ENCODE measurements at places on chromosomes 4 and X.

DNA sequence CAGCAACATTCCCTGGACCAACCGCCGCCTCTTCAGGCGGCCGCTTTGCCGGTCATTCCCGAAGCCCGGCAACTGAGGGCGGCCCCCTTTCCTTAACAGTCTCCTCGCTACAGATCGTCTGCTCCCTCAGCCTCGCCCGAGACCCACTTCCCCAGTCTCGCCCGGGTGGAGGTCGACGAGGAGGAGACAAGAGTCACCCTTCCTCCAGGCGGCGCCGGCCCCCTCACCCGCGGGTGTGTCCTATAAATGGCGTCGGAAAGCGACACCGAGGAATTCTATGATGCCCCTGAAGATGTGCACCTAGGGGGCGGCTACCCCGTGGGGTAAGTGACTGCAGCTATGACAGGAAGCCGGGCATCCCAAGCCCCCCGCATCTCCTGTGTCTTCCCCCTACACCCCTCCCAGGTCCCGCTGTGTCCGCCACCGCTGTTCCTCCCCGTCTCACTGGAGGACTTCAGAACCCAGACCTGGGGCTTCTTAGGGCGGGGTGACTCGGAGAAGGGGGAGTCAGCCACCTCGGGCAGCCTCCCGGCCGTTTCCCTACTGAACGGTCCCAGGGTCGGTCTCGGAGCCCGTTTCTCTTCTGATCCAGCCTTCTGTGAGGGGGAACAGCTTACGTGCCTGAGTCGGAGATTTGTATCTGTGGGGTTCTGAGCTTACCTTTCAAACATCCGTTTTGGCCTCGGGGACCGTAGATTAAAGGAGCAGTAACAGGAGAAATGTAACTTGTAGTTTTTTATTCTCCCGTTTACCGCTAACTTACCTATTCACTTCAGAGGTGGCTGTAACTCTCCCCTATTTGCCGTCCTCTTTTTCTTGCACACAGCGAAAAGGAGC, 570 bp downstream of the WDR44 start:
- DNase-seq = no peak

DNA sequence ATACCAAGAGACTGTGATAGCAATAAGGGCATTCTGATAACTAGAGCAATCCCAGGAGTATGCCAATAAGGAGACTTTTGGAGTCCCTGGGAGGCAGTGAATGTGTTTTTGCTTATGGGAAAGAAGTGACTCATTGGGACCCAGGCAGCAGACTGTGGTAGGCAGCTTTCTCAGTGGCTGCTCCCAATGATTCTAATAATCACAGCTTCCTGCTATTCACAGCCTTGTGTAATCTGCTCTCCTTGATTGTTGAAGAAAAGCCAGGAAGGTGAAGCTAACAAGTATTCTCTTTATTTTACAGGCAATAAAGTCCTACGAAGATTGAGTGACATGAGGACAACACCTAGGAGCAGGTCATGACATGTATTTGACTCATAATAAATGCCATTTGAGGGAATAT, 70.3 kb upstream of the DDX60 start:
- DNase-seq = no peak

DNA sequence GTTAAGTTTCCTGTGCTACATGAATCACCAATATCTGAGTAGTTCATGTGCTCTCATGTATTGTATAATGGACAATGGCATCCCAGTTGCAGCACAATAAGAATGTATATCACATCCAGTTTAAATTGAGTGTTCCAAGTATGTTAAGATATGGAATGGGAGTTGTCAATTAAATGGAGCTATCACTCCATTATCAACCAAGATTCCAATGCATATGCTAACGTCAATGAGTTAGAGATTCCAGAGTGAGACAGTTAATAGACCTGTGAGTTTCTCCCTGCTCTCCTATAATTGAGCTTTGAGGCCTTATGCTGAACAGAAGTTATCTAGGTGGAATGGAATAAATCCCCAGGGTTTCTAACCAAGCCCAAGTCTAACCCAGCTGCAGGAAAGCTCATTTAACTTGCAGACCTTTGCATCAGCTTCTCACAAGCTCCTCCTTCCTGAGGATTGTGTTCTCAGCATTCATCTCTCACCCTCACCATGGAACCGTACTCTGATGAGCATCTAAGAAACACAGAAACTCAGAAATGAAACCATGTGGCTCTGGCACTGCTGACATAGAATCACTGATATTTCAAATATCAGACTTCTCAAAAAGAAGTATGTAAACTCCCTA, 84.8 kb downstream of the TIGD2 start:
- no peak for DNase-seq

DNA sequence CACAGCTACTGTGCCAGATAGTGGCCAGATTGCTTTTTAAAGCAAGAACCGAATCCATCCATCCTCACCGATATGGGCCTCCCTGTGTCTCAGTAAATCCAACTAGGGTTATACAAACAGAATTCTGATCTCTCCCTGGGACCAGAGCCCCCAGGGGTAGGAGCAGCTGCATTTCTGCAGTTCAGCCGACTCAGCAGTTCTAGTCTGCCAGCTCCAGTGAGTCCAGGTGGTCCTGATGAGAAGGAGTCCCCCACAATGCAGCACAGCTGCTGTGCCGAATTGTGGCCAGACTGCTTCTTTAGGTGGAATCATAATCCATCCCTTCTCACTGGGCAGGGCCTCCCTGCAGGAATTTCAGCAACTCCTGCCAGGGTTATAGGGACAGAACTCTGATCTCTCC, 532.9 kb downstream of the ACTRT1 start:
- no peak for DNase-seq

- no peak for DNase-seq
Observed at GRCh38 chrX:72296991-72297390, 8.7 kb downstream of the CITED1 start.

GRCh38 chr4:158492391-158492790, 29.3 kb upstream of the RXFP1 start:
- DNase-seq = no peak

DNA sequence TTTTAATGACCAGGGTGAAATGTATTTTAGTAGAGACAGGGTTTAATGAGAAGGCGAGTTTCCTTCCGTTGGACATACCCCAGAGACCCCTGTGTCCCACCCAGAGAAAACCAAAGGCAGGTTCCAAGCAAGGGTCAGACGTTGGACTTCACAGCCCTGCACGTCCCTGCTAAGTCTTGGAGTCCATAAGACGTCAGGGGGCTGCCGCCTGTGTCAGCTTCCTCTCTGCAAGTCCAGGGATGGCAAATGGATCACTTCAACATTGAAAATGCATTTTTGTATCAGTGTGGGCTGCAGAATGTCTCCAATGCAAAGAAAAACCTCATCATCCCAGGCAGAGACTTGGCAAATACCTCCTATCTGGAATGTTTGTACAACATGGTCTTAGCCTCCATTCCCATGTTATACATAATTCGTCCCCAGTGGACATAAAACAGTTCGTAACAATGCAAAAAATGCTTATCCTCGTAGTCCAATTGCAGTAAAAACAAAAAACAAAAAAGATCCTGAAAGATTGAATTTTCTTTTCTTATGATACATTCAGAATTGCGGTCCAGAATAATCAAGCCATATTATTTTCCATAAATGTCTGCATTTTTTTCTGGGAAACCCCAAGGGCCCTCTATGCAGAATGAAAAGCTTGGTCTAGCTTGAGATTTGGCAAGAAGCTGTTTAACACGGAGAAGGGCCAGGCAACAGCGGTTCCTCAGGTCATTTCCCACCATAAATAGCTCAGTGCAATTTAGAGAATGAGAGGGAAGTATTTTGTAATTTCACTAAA, 190.9 kb downstream of the SHOX start:
- no peak for DNase-seq

- DNase-seq = no peak
Observed at GRCh38 chr4:183832776-183833450, 72.2 kb upstream of the STOX2 start.

DNA sequence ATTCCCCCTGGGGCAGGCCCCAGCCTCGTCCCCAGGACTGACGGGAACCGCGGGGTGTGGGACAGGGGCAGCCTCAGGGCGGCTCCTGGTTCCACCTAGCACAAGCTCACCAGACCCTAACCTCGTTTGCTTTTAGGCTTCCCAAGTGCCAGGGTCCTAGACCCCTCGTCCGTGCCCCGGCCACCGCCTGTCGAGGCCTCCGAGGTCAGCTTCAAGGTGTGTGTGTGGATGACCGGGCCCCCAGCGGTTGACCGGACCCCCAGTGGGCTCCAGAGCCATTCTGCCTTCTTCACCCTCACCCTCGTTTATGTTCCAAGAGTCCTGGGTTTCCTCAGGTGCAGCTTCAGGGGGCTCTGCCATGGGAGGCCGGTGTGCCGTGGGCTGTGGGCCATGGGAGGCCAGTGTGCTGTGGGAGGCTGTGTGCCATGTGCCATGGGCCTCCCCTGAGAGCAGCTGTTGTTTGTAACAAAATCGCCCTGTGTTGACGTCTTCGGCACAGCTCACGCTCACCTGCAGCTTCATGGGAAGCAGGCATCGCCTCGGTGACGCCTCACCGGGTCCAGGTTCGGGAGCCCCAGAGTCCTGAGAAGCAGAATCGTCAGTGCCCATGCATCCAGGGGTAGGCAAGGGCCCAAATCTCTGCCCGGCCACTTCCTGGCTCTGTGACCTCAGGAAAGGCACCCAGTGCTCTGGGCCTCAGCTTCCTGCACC, 43.0 kb upstream of the HMX1 start:
- no peak for DNase-seq

GRCh38 chrX:129115104-129115503, 408.2 kb downstream of the SMARCA1 start:
- DNase-seq = no peak

DNA sequence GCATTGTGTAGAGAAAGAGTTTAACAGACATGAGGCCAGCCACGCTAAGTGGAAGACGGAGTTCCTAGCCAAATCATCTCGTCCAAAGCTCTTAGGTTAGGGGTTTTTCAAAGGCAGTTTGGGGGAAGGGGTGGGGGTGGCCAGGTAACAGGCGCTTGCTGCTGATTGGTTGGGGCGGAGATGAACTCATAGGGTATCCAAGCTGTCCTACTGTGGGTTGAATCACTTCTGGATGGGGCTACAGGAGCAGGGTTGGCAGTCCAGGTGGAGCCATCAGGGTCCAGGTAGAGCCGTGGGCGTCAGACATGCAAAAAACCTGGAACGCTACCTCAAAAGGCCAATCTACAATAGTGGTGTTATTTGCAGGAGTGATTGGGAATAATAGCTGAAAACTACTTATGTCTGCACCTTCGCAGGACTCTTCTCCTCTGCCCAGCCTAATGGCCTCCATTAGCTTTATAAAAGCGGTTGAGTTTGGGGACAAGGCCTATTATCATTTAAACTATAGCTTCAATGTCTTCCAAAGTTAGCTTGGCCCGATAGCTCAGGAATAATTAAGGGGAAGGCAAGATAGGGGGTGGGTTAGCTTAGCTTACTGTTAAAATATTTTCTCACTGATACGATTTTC, 579.6 kb downstream of the NLGN4X start:
- no peak for DNase-seq

GRCh38 chr4:124722071-124722470, 9.5 kb upstream of the ANKRD50 start:
- DNase-seq = no peak

GRCh38 chr4:185242749-185243533, 33.5 kb downstream of the SNX25 start:
- DNase-seq = no peak

- DNase-seq = no peak
Observed at GRCh38 chrX:120751683-120752082, 121.8 kb upstream of the C1GALT1C1 start.

GRCh38 chrX:150854856-150855255, 43.6 kb downstream of the CD99L2 start:
- no peak for DNase-seq

DNA sequence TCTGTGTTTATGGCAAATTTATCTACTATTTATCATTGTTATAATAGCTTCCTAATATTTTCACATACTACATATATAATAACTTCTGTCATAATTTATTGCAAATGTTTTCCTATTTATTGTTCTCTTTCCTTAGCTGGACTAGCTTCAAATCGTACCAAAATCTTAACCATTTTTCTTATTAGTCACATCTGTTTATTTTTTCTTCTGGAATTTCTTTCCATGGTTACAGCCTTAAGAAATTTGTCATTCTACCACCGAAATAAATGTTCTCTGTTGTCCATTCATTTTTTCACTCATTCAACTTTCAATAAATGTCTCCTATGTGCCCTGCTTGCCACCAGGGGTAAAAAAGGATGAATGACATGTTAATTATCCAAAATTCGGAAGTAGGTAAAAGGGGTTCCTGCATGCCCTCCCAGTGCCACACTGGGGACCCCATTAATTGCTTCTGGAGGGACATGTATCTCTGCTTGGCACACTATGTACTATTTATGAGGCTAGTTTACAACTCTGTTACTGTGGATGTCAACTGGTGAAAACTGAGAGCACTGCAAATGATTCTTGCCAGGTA, 182.1 kb downstream of the SH3KBP1 start:
- no peak for DNase-seq

DNA sequence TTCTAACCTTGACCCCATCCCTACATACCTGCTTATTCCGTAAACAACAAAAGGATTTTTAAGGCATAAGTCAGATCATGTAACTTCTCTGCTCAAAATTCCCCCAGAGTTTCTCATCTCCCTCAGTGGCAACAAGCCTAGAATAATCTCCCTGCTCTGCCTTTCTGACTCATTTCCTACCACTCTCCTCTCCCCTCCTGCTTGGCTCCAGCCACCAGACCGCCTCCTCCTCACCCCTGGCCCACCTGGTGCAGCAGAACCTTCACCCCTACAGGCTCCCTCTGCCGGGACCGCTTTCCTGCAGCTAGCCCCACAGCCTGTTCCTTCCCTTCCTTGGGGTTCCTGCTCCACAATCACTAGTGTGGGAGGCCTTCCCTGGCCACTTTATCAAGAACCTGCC, 32.1 kb downstream of the TSPAN5 start:
- DNase-seq = peak; percentile 29

GRCh38 chr4:24843096-24843495, 47.7 kb downstream of the SOD3 start:
- no peak for DNase-seq

DNA sequence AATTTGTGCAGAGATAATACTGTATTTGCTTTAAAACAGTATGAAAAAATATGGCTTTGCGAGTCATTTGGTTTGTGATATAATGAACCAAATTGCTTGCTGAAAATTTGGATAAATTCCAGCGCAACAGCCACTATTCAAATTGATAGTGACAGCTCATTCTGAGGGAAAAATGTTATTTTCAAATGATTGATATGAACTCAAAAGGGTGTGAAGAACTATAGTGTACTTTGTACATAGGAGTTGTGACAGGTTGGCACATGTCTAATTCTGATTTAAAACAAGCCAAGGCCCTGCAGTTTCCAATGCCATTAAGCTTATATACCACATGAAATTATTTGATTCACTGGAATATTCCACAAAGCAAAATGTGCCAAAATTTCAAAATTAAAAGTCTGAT, 1628.9 kb upstream of the AGA start:
- no peak for DNase-seq

DNA sequence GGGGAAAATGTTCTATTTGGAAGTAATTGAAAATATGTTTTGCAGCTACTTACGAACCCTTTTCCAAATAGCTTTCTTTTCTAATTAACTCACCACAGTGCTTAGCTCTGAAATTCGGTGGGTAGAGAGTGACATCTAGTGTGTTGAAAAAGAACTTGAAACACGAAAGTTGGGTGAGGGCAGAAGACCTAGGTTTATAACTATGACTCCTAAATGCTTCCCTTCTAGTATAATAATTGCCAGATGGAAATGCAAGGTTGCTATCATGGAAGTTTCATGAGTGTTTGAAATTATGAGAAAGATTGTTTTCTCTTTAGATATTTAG, 77.3 kb upstream of the NOCT start:
- peak; percentile 41 for DNase-seq

- no peak for DNase-seq
Observed at GRCh38 chrX:19556202-19556601, 40.9 kb upstream of the MAP3K15 start.

All from amniotic stem cell (primary cell).